Common myeloid progenitor, CD34-positive (primary cell): ENCODE measurements at places on chromosomes 5 and 9.

- DNase-seq, result no peak
These were observed 29.2 kb downstream of the EXOC3 start for GRCh38 chr5:472076-472655.

- no peak for DNase-seq
These were observed 2.2 kb downstream of the DOCK8 start for GRCh38 chr9:216866-217265.

GRCh38 chr5:96788112-96788749 lies 19.5 kb downstream of the ERAP1 start:
- DNase-seq, result no peak

DNA sequence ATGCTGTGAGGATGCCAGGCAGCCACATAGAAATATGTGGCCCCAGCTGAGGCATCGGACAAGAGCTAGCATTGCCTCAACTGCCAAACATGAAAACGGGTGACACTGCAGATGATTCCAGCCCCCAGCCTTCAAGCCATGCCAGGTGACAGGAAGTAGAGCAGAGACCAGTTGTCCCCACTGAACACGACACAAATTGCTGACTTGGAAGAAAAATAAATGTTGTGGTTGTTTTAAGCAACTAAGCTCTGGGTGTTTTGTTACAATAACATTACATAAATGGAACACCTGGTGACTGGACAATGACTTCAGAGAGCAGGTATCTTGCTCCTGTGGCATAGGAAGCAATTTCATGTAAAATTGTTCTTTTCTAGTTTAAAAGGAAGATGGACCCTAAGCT lies 154.2 kb downstream of the KIF4B start:
- no peak for DNase-seq

GRCh38 chr5:134911285-134912206 lies 6.6 kb downstream of the PCBD2 start:
- no peak for DNase-seq

DNA sequence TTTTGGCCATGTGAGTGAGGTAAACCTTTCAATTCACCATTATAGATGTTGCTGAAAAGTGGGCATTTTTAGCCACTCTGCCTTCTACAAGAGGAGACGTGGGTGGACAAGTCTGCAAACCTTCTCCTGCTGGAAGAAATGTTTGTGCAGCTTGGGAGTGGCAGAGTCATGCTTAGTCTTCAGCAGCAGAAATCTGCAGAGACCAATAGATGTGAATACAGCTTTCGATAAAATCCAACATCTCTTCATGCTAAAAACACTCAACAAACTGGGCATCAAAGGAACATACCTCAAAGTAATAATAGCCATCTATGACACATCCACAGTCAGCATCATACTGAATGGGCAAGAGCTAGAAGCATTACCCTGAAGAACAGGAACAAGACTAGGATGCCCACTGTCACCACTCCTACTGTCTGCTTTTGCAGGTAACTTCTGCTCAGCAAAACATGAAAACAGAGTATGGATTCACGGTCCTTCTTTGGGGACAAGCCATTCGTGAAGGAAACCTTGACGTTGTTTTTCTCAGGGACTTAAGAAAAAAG lies 91.3 kb downstream of the RALGPS1 start:
- no peak for DNase-seq

GRCh38 chr5:42952578-42952974 lies 87.5 kb downstream of the ANXA2R start:
- no peak for DNase-seq

DNA sequence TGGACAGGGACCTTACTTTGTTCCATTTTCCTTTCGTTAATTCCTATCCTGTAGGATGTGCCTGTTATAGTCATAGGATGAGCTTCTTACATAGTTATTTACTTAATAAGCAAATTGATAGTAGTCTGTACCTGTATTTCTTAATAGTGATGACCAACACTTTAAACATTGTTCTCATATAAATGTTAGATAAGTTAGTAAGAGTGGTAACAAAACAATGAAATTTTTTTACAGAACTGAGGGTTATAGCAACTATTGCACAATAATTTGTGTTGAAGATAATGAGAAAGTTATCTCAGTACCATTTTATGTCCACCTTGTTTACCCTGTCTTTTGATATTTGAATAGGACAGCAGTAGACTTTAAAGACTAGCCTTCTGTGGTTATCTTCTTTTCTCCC lies 162.9 kb upstream of the ELL2 start:
- no peak for DNase-seq

DNA sequence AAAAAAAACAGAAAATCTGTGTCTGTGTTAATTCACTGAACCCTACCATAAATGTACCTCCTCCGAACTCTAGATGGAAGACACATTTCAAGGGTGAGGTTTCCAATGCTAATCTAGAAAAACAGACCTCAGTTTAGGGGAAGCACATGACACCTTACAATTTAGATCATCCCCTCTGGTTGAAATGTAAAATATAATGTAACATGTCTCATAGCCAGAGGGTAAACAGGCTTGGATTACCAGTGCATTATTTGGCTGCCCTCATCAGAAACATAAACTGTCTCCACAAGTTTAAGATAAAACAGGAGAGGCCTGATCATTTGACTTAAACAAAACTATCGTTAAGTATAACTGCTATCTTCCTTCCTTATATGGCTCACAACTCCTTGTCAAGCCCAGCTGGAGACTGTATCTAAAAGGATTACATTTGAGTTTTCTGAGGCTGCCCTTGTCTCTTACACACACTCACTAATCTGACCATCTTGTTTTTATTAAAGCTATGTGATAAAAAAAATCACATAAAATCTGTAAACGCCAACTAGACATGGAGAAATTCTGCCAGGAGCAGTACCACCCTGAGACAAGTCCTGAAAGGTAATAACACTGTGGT lies 105.7 kb downstream of the LURAP1L start:
- DNase-seq, result peak; percentile 0

- no peak for DNase-seq
These were observed 231.4 kb downstream of the GLIS3 start for GRCh38 chr9:4068449-4068848.

- DNase-seq, result no peak
These were observed at the start of gene GALNT12 for GRCh38 chr9:98807070-98807813. Gene GALNT12, plus strand, starts transcription at chr9:98807670. Its CDS starts 29 bp downstream, at chr9:98807699.

GRCh38 chr9:77131399-77131798 lies 45.9 kb upstream of the VPS13A start:
- DNase-seq, result no peak

- DNase-seq, result no peak
These were observed 22.9 kb downstream of the CAMSAP1 start for GRCh38 chr9:135884328-135885035.

DNA sequence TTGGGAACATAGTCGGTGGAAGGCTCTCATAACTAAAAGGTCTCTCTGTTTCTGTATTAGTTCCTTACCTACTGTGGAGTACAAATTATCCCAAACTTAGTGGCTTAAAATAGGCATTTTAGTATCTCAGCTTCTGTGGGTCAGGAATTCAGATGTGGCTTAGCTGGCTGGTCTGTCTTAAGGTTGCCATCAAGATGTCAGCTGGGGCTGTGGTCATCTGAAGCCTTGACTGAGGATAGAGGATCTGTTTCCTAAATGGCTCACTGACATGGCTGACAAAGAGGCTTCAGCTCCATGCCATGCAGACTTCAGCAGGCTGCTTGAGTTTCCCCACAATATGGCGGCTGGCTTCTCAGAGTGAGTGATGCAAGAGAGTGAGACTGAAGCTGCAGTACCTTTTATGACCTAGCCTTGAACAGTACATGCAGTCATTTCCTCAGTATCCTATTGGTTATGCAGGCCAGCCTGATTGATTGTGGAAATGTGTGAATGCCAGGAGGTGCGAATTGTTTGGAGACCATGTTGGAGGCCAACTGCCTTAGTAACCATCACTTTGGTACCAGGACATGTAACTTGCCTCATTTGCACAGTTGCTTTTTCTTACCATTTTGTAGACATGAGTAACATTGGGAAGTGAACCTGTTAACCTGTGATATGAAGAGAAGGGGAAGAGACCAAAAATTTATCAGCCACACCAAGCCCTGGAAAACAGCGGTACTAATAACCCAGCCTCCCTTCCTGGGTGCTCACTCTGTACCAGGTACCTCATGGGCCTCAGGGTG lies 152.8 kb upstream of the IER5L start:
- DNase-seq, result no peak

GRCh38 chr9:96317335-96317980 lies 15.5 kb upstream of the HSD17B3 start:
- DNase-seq, result peak; percentile 69

DNA sequence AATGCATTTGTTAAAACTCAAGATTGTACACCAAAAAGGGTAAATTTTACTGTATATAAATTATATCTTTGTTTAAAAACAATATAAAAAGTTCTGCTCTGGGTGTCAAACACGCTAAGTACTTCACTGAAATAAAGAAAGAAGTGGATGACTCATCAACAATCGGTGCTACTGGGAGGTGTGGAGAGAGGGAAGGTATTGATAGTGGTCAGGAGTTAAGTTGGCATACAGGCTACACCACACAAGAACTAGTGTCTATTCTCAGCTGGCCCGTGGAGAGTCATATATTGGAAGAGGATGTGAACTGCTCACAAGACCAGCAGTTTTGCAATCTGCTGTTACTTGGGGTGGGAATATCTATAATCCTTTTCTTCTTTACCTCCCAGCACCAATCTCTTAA lies 145.7 kb upstream of the TRPC7 start:
- no peak for DNase-seq

GRCh38 chr5:167721926-167722440 lies 569.5 kb upstream of the WWC1 start:
- DNase-seq, result no peak

- DNase-seq, result peak; percentile 14
These were observed 5.1 kb downstream of the ARL14EPL start for GRCh38 chr5:116037236-116037822.

DNA sequence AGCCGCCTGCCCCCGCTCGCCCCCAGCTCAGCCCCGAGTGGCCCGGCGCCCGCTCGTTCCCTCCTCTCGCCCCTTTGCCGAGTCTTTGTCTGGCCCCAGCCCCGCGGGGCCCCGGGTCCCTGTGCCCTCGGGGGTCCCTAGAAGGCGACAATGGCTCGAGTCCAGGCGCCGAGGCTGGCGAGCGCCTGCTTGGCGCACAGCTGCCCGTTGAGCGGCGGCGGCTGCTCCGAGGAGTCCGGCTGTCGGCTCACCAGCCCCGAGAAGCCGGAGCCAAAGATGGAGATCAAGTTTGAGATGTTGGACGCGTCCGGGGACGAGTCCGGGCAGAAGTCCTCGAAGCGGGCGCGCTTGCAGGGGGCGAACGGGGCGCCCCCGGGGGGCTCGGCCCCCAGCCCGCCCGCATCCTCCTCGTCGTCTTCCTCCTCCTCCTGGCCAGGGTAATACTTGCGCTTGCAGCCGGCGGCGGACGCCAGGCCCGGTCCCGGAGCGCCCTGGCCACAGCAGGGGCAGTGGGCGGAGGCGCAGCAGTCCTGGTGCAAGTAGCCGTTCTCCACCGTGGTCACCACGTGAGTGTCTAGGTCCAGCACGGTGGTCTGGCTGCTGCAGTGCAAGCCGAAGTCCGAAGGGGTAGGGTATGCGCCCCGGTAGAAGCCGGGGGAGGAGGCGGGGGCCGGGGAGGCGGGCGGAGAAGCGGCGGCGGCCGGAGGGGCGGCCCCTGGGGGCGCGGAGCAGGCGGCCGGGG lies 1.2 kb downstream of the IER5L start:
- DNase-seq, result no peak

DNA sequence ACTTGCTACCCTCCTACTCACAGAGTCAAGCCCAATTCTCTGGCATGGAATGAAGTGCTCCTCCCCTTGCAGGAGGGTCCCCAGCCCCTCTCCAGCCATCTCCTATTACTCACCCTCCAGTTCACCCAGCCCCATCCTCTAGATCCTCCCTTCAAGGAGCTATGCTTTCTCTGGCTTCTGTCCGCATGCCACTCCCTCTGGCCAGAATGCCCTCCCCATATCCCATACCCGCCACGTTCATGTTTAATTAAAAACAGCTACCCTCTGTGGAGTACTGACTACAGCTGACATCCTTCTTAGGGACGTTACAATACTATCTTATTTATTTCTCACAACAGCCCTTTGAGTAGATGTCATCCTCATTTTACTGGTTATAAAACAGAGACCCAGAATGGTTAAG lies 3.0 kb downstream of the F2R start:
- no peak for DNase-seq

DNA sequence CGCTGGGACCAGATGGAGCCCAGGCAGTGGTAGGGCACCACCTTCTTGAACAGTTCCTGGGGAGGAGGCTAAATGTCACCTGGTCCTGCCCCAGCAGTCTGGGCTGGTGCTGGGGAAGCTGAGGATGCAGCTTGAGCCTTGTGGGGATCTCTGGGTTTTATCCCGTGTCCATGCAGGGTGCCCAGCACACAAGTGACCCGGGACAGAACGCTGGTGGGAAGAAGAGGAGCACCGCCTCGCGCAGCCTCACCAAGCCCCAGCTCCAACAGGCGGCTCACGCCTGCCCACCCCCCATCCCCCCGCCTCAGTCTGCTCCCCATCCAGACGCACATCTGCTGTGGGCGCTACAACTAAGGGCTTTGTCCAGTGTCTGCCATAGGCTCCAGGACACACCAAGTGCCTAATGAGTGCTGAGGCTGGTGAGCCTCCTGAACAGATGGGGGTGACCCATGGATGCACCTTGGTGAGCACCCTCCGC lies 13.8 kb downstream of the RALGDS start:
- DNase-seq, result no peak

DNA sequence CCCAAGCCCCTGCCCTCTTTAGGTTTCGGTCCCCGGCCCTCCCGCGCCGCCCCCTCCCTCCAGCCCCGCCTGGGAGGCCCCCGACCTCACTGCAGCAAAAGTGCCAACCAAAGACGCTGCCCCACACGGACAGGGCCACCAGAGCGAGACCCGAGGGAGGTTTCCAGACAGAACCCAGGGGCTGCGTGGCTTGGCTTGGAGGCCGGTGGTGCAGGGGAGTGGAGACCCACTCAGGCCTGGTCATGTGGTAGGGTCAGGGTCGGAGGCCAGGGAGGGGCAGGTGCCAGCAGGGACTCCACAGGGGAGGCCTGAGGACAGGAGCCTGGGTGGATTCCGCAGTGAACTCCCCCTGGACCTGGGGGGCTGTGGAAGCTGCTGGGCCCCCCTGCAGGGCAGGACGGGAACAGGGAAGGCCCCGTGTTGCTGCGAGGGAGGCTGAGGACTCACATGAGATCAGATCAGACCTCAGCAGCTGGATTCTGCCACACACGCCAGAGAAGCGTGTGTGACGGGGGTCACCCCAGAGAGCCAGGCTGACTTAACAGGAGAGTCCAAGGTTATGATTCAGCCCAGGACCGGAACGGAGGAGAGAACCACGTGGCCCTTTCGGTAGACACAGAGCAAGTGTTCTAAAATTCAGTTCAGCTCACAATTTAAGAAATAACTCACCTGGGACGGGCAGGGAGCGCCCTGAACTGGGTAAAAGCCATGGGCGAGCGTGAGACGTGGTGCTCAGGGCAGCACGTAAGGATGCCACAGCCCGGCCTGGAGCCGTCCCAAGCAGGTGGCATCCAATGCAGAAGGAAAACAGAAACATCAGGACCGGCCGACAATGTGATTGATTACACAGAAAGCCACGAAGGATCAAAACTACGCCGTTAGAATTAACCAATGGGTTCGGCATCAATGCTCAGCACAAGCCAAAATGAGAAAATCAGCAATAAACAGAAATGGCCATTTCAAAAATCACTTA lies 38.9 kb downstream of the EXD3 start:
- no peak for DNase-seq

GRCh38 chr9:133961226-133962165 lies 30.6 kb downstream of the VAV2 start:
- DNase-seq, result no peak
